Thyroid gland (tissue), 4 donors: ENCODE measurements at places on chromosomes 4 and X.

- H3K27me3 ChIP-seq, result no peaks in the 10 kb centered on the region
- H3K4me1 ChIP-seq, result no peaks in the 10 kb centered on the region
- H3K4me3 ChIP-seq, result no peak overlapping the region
- DNase-seq, result no peak
Observed at GRCh38 chrX:72295745-72296144, 10.0 kb downstream of the CITED1 start.

DNA sequence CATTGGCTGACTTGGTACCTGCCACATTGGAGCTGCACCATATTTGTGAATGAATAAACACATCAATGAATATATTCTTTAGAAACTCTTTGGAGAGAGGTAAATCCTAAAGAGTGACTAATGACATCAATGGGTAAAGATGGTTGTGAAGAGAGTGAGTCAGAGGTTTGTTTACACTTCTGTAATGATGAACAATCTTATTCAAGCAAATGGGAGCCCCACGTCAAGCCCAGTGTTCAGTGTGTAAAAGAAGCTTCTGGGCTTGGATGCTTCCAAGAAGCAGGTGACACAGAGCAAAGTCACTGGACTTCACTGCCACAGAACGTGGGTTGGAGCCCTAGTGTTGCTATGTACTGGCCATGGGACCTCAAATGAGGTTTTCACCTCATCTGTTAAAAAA is 319.0 kb downstream of the STK32B start:
- no peaks in the 10 kb centered on the region for H3K4me1 ChIP-seq
- H3K36me3 ChIP-seq, result no peaks in the 10 kb centered on the region
- DNase-seq, result no peak
- H3K27ac ChIP-seq, result no peak overlapping the region

GRCh38 chr4:4225915-4226605 is 669 bp downstream of the OTOP1 start:
- H3K36me3 ChIP-seq, result no peaks in the 10 kb centered on the region
- peaks cover 13% of the 10 kb centered on the region for H3K27me3 ChIP-seq
- H3K4me1 ChIP-seq, result no peaks in the 10 kb centered on the region
- no peak for DNase-seq
- no peak overlapping the region for H3K27ac ChIP-seq
- H3K4me3 ChIP-seq, result no peak overlapping the region

GRCh38 chr4:143386812-143387211 is 50.1 kb downstream of the GAB1 start:
- no peaks in the 10 kb centered on the region for H3K36me3 ChIP-seq
- peaks cover 22% of the 10 kb centered on the region for H3K4me1 ChIP-seq
- H3K27me3 ChIP-seq, result no peaks in the 10 kb centered on the region
- no peak overlapping the region for H3K27ac ChIP-seq

DNA sequence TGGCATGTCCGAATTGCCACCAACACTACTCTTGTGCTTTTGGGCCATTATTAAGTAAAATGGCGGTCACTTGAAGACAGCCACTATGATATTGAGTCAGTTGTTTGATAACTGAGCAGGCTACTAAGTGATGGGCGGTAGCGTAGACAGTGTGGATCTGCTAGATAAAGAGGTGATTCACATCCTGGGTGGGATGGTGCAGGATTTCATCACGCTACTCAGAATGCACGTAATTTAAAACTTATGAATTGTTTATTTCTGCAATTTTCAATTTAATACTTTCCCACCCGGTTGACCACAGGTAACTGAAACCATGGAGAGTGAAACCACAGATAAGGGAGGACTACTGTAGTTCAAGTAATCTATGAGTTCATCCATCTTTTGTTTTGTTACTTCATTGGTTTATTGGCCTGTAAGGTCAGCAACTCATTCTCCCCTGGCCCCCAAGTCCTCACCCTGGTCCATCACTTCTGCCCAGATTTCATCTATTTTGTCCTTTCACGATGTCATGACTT is 2.9 kb downstream of the ARAF start:
- H3K4me3 ChIP-seq, result no peak overlapping the region
- peaks cover 18% of the 10 kb centered on the region for H3K36me3 ChIP-seq
- H3K27me3 ChIP-seq, result no peaks in the 10 kb centered on the region
- DNase-seq, result no peak

- H3K4me3 ChIP-seq, result no peak overlapping the region
- H3K36me3 ChIP-seq, result no peaks in the 10 kb centered on the region
- H3K27ac ChIP-seq, result no peak overlapping the region
Observed at GRCh38 chr4:137664416-137664815, 132.1 kb upstream of the PCDH18 start.

GRCh38 chr4:41325901-41326300 is 69.2 kb downstream of the UCHL1 start:
- no peaks in the 10 kb centered on the region for H3K36me3 ChIP-seq
- H3K4me3 ChIP-seq, result no peak overlapping the region
- DNase-seq, result no peak
- H3K27ac ChIP-seq, result no peak overlapping the region
- peaks cover 3% of the 10 kb centered on the region for H3K4me1 ChIP-seq

DNA sequence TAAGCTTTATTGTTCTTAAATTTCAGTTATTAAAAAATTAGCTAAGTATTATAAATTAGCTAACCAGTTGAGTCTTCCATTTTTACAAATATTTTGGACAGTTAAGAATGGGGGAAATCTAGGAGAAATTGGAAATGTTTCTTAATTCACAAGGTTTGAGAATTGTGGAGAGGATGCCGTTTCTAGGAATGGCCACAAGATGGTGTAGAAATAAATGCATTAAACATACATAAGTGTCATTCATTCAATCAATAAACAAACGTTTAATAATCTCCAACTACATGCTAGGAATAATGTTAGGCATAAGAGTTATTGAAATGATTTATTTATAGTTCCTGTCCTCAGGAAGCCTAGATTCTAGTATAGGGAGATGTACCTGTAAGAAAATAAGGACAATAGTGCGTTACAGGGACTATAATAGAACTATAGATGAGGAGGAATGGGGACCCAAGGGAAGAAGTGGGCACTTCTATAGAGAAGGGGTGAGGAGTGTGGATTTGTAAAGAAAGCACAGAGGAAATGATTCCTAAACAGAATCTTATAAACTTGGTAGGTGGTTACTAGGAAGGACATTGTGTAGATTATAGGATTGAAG is 195.7 kb upstream of the ANK2 start:
- H3K4me3 ChIP-seq, result no peak overlapping the region
- no peaks in the 10 kb centered on the region for H3K4me1 ChIP-seq
- no peak overlapping the region for H3K27ac ChIP-seq
- no peaks in the 10 kb centered on the region for H3K27me3 ChIP-seq
- DNase-seq, result no peak
